ENCODE measurements at places on chromosomes 2 and 18.

- DNase-seq: peak; percentile 21
Observed at GRCh38 chr2:12151716-12152115, 405.3 kb downstream of the LPIN1 start.

DNA sequence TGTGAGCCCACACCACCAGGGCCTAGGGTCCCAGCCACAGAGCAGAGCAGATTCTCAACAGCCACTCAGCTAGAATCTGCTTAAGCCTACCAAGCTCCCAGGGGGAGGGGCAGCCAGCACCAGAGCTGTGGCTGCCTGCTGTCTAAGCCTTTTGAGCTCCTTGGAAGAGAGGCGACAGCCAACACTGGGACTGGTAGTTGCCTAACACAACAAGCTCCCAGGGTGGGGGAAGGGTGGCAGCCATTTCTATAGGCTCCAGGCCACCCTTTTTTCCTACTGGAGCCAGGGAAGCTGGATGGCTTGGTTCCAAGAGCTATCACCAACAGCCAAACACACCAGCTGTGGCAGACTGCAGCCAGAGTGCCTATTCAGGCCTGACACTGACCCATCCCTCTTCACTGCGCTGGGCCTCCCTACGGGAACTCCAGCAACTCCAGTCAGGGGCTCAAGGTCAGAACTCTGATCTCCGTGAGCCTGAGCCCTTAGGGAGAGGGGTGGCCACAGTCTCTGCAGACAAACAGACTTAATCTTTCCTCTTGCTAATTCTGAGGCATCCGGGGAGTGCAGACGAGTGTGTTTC is 1824.3 kb upstream of the CELF4 start:
- DNase-seq: peak; percentile 6

GRCh38 chr2:70328921-70329561 is 27.2 kb upstream of the FAM136A start:
- DNase-seq: no peak

GRCh38 chr2:60707750-60708371 is 48.2 kb upstream of the PAPOLG start:
- DNase-seq: peak; percentile 43

GRCh38 chr2:45714679-45715078 is 63.2 kb downstream of the PRKCE start:
- DNase-seq: no peak

DNA sequence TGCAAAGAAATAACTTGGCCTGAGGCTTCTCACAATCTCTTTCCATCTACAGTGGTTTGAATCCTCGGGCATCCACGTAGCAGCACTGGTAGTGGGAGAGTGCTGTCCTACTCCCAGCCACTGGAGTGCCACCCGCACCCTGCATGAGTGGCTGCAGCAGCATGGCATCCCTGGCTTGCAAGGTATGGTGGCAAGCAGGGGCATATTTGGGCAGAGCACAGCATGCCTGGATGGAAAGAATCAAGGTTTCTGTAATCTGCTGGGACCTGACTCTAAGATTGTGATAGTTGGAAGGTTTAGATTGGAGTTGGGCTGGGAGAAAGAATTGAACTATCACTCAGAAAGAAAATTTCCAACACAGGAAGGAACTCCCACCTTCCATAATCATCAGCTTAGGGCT is 4.0 kb downstream of the CAD start:
- no peak for DNase-seq

DNA sequence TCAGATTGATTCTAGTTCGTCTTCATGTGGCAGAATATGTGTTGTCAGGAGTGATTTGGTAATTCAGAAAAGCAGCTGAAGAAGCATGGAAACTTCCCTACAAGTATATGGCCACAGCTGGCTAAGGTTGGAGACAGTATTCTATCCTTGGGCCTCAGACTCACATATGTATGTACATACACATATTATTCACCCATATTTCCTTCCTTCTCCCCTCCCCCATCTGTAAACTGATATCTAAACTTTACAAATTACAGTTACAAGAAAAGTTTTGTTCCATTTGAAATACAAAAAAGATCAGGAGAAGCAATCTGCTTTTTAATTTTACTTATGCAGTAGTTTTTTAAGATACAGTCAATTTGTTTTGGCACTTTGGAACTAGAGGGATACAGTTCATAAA is 3.1 kb downstream of the SP3 start:
- DNase-seq: peak; percentile 34

DNA sequence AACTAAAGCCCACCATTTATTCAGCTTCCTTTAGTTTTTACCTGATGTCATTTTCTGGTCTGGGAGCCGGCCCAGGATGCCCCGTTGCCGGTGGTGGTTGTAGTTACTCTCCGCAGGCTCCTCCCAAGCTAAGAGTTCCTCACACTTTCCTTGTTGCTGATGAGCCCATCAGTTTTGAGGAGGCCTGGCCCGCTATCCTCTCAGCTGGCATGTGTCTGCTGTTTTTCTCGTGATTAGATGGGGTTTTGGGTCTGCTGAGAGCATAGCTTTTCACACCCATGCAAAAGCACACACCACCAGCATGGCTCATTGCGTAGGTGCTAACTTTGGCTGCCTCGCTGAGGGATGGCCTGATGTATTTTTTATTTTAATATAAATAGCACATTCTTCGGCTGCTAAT is 72.1 kb downstream of the PSMG2 start:
- no peak for DNase-seq

- no peak for DNase-seq
Observed at GRCh38 chr2:64934530-64934929, 54.7 kb upstream of the SLC1A4 start.

GRCh38 chr18:65093346-65093745 is 657.5 kb upstream of the CDH7 start:
- DNase-seq: no peak

GRCh38 chr18:13244135-13244534 is 25.6 kb downstream of the LDLRAD4 start:
- no peak for DNase-seq

Measured in EL (cell line).